ENCODE measurements at places on chromosomes 1 and 21.

DNA sequence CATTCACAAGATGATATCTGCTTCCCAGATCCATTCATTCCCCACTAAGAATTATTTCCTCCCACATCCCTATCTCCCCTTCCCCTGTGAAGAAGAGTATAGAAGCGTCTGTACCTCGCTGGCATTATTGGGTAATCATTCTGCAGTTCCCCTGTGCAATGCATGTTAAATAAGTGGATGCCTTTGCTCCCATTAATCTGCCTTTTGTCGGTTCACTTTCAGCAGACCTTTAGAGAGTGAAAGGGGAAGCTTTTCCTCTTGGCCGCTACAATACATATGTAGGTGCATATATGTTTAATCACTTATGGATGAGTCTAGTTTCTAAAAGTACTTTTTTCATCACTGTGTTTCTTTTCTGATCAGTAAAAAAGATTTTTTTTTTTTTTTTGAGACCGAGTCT, 7.0 kb downstream of the CLCN6 start:
- no peak for DNase-seq

- DNase-seq: no peak
These were observed 232.6 kb downstream of the SRGAP2C start for GRCh38 chr1:121417325-121417923.

- DNase-seq: no peak
These were observed 164.0 kb downstream of the FASLG start for GRCh38 chr1:172822886-172823285.

DNA sequence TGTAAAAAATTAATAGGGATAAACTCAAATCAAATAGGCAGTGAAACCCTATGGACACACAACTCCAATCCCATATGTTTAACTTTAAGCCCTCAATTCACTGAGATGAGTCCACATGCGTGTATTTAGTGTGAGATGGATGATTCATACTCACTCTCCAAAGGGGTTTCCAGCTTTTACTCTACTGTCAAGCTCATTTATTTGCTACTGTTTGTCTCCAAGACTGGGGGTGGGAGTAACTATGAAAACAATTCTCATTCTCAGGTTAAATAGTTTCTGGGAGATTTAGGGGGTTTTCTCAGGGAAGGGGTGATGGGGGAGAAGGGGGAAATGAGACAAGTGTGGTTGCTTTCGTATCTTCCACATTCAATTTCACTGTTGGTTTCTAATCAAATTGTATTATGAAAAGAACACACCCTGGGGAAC, 2.7 kb downstream of the RAB29 start:
- no peak for DNase-seq

DNA sequence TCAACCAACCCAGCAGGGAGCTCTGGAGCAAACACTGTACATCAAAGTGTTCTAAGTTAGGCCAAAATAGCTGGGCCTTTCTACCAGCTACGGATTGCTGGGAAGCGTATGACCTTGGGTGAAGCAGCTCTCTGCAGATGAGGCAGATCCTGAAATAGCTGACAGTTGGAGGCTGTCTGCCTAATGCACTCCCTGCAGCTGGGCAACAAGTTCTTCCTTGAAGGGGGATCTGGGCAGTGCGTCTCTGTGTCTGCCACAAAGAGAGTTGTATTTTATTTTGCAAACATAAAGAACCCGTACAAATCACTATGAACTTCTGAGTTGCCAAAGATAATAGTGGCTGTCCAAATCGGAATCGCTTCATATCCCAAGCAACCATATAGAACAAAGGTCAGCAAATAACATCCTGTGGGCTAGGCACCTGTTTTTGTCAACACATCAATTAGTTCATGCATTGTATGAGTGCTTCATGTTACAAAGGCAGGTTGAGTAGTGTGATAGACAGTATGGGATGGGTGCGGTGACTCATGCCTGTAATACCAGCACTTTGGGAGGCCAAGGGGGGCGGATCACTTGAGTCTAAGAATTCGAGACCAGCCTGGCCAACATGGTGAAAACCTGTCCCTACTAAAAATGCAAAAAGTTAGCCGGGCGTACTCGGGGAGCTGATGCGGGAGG, 29.1 kb upstream of the KLF17 start:
- DNase-seq: no peak

GRCh38 chr1:48687282-48688045, 89.2 kb downstream of the BEND5 start:
- no peak for DNase-seq

DNA sequence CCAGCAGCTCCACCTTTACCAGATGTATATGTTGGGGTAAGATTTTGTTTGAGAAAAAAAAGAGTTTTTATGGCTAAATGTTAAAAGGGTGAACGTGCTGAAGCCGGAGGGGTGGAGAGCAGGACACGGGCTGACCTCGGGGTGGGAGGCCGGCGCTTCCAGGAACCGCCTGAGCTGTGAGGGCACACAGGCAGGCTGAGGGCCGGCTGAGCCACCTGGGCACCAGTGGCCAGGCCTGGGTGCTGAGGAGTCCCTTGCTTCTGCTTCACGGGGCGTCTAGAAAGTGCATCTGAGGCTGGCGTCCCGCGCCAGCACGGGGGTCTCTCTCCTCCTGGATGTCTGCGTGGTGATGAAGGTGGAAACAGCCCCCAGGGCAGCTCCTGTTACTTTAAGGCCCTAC, 33.6 kb upstream of the ADARB1 start:
- DNase-seq: no peak

- peak; percentile 31 for DNase-seq
These were observed 7.7 kb downstream of the EPHX1 start for GRCh38 chr1:225817611-225818061.

- DNase-seq: no peak
These were observed 255.2 kb downstream of the COL11A1 start for GRCh38 chr1:102853136-102853535.

- no peak for DNase-seq
These were observed 62.4 kb downstream of the BACH1 start for GRCh38 chr21:29360799-29361765.

DNA sequence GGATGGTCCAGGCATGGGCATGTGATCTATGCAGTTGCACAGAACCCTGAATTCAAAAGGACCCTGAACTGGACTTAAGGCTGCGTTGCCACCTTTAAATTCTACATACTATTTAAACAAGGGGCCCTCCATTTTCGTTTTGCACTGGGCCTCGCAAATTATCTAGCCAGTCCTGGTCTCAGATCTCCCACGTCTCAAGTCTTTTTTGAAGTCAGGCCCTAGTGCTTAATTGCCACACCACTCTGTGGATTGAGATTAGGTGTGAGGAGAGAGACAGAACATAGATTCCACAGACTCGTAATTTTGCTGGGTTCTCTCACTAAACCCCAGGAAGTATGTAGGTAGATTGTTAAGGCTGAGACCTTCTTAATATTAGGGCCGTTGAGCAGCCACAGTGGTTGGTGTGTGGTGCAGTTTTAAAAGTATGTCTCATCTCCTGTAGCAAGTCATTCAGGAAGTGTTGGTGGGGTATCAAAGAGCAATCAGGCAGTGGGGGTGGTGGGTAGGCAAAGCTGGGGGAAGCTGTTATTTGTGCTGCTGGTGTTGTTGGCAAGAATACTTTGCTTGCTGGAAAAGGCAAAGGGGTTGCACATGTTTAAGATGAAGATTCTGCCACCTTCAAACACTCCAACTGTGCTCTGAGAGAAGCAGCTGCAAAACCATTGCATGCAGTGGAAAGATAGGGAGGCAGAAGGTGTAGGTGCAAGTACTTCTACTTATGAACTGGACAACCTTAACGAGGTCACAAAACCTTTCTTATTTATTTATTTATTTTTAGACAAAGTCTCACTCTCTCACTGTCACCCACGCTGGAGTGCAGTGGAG, 11.2 kb downstream of the CD84 start:
- DNase-seq: peak; percentile 57

DNA sequence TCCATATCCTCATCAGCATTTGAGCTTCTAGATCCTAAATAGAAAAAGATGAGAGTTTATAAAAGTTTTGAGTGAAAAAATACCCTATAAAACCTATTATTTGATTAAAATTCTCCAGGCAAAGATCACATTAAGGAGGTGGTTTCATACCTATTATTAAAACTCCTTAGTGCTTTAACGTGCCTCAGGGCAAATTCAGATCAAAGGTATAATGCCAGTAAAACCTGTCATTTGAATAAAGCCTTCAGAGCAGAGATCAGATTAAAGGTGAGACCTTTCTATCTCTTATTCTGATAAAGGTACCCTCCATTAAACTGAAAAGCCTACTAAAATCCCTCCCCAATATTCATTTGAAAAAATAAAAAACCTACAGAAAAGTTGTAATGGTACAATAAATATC, 34.3 kb upstream of the TRIM33 start:
- no peak for DNase-seq

- no peak for DNase-seq
These were observed 20.0 kb upstream of the CPT2 start for GRCh38 chr1:53176452-53177208.

DNA sequence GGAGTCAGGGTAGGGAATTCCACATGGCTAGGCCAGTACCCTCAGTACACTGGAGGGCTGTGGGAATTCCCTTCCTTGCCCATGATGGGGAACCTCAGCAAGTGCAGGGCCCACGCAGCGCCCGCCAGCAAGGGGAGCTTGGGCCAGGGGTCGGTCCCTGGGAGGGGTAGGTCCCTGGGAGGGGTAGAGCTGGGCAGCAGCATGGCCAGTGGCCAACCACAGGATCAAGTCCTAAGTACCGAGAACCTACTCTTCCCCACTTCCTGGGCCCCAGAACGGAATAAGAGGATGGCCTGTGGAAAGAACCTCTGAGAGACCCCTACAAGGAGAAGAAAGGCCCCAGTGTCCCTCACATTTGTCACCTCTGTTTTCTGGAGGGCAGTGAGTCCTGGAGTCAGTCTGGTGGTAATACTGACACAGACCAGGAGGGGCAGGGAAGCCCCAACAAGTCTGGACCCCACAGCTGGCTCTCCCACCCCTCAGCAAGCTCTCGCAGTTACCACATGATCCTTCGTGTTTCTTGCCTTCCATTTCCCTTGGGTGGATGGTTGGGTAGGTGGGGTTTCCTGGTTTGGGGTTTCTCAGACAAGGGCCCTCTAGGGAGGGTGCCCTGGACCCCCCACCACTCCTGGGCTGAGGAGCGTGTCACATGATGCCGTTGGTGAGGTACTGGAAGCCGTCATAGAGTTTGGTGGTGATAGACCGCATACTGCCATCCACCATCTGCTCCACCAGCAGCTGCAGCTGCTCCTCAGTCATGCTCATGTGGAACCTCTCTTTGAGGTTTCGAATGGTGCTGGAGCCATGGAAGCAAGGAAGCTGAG, 10.3 kb downstream of the ZNF687 start:
- DNase-seq: no peak

DNA sequence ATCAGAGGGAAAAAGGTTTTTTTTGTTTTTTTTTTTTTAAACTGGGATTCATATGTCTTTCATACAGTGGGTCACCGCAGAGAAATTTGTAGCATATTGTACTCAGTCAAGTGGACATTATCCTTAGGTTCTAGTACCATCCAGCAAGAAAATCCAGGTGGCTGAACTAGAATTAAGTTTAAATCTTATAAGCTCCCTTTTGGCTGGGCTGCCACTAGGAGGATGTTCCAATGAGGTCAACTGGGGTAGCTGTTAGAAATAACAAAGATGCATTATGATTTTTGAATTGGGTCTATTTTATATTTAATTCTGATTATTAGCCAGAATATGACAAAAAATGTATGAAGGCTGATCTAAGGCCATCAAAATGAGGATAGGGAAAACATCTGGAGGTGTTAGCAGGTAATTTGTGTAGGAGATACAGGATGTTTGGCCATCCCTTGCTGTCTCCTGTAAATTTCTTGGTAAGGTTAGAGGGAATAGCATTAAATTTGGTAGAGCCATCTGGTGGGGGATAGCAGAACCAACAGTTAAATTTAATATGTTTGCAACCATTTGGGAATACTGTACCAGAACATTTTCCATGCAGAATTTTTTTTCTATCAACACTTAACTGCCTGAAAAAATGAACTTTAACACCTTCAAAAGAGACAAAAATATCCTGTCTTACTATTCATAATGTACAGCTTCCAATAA, 568.5 kb upstream of the B3GALT2 start:
- no peak for DNase-seq

GRCh38 chr1:59100708-59101374, 196.1 kb upstream of the FGGY start:
- DNase-seq: no peak

- DNase-seq: no peak
These were observed 149.0 kb upstream of the C1orf87 start for GRCh38 chr1:60222360-60223115.

- DNase-seq: no peak
These were observed 16.3 kb downstream of the CRYBG2 start for GRCh38 chr1:26337625-26338024.

GRCh38 chr1:6591222-6591621, 11.4 kb downstream of the ZBTB48 start:
- peak; percentile 69 for DNase-seq

DNA sequence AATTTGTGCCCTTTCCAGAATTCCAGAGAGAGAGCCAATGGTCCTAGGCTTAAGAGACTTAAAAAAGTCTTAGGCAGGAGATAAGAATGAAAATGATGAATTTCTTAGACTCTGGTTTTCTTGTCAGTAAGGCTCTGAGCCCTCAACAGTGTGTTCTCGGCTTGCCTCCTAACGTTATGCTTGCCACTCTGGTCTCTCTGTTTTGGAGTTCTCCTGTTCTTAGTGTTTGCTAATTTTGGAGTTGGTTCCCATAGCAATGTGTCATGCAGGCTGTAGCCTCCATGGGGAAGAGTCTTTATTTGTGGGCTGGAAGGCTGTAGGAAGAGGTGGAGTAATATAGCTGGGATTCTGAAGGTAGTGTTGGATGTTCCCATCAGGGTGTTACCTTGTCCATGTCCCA, 19.9 kb downstream of the TBX19 start:
- DNase-seq: no peak

GRCh38 chr1:27301052-27301422, 20.9 kb upstream of the TMEM222 start:
- no peak for DNase-seq

DNA sequence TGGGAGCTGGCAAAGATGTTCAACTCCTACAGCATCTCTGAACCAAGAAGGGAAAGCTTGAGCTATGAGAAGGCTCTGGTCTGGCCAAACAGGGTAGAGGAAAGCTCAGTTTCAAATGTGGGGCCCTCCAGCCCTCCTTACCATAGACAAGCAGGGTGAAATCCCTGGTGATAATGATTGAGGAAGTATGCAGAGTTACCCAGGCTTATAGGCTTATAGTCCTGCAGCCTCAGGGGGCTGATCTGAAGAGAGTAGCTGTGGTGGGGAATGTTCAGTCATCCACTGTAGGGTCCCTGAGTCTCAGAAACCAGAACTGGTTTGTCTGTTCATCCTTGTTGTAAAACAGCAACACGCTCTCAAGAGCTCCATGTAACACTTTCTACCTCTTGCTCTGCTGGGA, 19.8 kb upstream of the LY9 start:
- peak; percentile 5 for DNase-seq

DNA sequence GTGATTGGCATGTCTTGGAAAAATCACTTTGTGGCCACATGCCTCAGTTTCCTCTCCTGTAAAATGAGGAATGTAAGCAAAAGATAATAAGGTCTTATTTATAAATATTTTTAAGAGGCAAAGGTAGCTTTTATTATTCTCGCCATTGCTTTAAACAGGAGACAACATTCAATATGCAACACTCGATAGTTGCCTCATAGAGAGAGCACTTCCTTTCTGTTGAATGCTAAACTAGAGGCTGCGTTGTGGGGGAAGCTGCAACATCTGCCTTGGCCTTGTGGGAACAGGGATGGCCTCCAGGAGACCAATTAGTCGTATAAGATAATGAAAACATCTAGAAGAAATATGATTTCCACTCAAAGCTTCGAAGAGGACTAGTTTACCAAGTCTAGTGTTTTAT, 3.5 kb downstream of the OSCP1 start:
- DNase-seq: no peak

- no peak for DNase-seq
These were observed 67.4 kb upstream of the STUM start for GRCh38 chr1:226481133-226481532.

- DNase-seq: no peak
These were observed 150.2 kb downstream of the FOXD2 start for GRCh38 chr1:47587891-47588582.

Measured in GDM1 (cell line).